ENCODE measurements at places on chromosomes 12 and 14.

GRCh38 chr12:120235369-120236323 is 29.9 kb downstream of the PXN start:
- DNase-seq, result no peak

- DNase-seq, result peak; percentile 67
Measured at GRCh38 chr12:89470741-89471509, 53.7 kb downstream of the GALNT4 start.

DNA sequence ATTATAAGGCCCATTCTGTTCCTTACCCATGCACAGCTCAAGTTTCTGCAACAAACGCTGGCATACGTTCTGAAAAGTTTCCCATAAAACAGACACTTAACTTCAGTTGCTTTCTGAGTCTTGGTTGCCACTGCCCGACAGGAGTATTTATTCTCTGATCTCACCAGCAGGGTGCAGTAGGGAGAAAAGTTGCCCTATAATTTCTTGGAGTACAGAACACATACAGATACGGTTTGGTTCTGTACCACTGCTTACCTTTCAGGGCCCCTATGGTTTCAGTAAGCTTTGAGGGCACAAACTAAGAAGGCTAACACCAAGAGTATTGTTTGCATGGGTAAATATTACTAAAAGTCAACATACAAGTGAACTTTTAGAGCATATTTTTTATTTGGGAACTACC is 77.9 kb downstream of the SPATA7 start:
- peak; percentile 20 for DNase-seq

GRCh38 chr14:24238527-24239037 is 3.8 kb downstream of the TINF2 start:
- no peak for DNase-seq

DNA sequence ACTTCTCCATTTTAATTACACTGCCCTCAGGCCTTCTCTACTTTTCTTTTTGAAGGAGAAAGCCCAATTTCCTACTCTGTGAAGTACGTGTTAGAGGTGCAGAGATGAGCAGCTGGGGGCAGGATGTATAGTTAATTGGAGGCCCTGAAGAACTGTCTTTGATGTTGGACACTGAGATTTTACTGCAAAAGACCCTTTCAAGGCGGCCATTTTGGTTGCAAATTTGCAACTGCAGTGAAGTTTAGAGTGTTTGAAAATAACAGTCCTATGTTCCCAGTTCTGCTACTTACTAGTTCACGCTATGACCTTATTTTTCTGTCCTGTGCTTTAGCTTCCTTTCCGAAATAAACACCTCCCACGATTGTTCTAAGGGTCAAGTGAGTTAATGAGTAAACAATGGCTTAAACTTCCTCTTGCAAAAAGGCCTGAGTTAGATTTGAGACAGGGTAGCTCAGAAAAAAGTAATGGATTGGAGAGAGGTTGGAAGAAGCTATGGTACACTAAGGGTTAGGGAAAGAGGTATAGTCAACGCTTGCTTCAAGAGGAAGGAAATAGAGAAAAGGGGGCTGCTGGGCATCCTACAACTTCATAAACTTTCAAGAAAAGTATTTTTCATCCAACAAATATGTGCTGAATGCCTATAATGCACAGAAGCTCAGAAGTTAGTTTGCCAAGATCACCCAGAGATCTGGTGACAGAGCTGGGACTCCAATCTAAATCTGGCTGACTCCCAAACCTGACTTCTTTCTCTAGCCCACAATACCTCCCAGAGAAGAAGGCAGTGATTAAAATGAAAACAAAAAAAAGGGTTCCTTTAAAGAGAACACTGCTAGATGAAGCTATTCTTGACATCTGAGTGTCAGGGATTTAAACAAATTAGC is 26.4 kb upstream of the DICER1 start:
- DNase-seq, result peak; percentile 93

GRCh38 chr12:106113446-106113823 is 25.3 kb downstream of the NUAK1 start:
- peak; percentile 54 for DNase-seq
